Activated B cell treated with CpG ODN at 0.5 μM for 24 hours (primary cell): ENCODE measurements at places on chromosomes 3 and 15. TPM values are rescaled to one million over a fixed set of nuclear protein-coding genes. Genes with fewer than 3 reads are reported as not detected.

Gene FSIP1
- total RNA-seq, result 0.32 and 0.53 TPM in 2 replicates

Gene ISLR
- not detected in 2 replicates for total RNA-seq

Gene CKMT1A
- total RNA-seq, result not detected in 2 replicates

Gene DCBLD2
- 0.95 and 1.8 TPM in 2 replicates for total RNA-seq

- no peak for DNase-seq
Observed at GRCh38 chr3:183189641-183190040, 27.1 kb upstream of the LAMP3 start.

DNA sequence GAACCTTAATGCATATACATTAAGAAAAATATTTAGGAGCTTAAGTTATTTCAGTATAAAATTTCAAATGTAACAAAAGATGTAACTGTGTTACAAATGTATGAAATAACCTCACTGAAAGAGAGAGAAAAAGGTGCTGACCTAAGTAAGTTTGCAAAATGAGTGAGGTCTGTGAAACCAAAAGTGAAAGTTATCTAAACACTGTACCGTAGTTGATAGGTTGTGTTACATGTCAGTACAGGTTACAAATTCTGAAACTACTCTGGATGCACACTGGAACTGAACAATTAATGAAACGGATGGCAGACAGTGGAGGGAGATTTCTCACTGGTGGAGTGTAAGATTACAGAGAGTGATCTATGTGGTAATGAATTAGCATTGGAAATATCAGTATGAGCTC lies 420.7 kb downstream of the ZNF385D start:
- DNase-seq, result no peak

DNA sequence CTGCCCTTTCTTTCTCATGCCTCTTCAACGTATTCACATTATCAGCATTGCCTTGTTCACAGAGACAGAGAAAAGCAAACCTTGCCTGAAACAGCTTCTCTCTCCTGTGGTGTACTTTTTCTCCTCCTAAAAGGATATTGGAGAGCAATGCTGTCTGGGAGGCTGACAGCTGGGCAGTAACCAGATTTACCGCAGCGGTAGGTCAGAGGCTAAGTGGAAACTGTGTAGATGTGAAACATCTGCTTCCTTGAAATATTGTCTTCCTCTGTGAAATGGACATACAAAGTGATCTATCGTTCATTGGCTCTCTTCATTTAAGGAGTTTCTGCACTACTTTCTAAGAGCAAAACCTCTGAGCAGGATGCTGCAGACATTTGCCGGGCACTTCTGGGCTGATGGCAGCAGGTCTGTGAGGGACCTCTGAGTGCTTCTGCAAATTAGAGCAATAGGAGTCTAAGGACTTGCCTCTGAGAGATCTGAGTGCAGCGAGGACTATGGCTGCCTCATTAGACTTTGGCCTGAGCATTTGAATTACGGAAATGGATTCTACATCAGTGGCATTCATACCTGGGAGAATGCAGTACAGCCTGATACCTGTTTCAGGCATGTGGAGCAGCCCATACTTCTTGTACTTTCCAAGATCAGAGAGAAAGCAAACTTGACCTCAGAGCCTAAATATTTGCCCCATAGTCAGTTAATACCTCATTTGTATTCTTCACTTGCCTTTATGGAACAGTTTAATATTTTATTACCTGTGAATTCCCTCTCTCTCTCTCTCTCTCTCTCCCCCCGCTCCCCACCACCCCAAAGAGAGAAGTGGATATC lies 260.5 kb upstream of the TPRG1 start:
- no peak for DNase-seq

DNA sequence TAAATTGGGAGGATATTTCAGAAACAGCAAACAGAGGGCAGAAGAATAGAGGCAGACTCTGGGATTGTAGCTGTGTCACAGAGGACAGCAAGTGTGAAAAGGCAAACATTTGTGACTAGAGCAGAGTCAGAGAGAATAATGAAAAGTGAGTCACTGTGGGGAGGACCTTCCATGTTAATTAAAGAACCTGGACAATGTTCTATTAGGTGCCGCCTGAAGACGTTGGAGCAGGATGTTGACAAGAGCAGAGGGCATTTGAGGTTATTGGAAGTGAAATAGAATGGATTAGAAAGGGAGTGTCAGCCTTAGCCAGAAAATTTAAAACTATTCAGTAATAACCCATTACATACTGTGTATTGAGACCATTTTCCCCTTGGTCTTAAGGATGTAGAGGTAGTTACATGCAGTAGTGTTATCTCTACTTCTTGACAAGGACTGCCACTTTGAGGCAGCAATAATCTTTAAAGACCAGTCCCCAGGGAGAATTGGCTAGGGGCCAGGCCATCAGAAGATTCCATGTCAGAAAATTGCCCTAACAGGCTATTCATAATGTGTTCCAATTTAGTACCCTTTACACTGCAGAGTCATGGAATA lies 5.8 kb downstream of the ACKR2 start:
- no peak for DNase-seq

DNA sequence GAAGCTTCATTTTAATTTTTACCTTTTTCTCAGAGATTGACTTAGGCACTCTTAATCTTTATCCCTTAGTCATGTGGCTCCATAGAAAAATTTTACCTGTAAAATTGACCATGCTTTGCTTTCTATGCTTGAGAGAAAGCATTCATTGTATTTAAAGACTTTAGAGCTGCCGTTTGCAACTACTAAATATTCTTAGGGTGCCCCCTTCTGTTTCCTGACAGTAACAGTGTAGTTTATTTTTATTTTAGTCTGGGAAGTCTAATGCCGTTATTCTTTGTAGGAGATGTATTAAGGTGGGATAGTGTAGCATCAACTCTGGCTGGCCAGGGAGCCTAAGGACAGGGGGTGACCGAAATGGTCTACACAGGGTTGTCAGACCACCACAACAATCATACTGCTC lies 84.5 kb upstream of the SYNPR start:
- no peak for DNase-seq

Gene PXK
- total RNA-seq, result 70.3 and 81.3 TPM in 2 replicates

Gene ALDH1A3
- not detected in 2 replicates for total RNA-seq

GRCh38 chr3:175585898-175586297 lies 726.8 kb downstream of the NAALADL2 start:
- DNase-seq, result no peak

- DNase-seq, result no peak
Observed at GRCh38 chr3:71896751-71897150, 111.8 kb upstream of the PROK2 start.

- no peak for DNase-seq
Observed at GRCh38 chr3:60081381-60082095, 1031.7 kb upstream of the CFAP20DC start.

Gene SAMMSON
- not detected in 2 replicates for total RNA-seq

DNA sequence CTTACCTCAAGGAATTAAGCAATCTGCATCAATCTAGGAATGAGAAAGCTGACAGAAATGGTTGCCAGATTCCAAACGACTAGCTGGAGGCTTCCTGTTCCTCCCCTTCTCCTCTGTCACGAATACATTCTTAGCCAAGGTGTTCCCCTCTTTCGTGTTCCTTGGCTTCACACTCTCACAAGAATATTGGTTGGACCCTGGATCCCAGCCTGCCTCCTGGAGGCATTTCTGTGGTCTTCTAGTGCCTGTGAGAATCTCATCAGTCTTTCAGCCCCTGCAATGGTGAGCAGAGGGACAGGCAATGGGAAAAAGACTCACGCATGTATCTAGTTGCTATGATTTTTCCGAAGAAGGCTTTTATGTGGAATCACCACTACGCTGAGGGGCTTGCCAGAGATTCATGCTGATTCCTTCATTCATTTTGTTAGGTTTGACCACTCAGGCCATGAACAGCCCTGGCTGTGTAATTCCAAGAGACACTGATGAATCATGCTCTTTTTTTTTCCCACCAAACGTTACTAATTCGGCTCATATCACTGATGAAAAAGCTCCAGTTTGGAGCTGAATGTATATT lies 1.6 kb upstream of the P3H2 start:
- no peak for DNase-seq

DNA sequence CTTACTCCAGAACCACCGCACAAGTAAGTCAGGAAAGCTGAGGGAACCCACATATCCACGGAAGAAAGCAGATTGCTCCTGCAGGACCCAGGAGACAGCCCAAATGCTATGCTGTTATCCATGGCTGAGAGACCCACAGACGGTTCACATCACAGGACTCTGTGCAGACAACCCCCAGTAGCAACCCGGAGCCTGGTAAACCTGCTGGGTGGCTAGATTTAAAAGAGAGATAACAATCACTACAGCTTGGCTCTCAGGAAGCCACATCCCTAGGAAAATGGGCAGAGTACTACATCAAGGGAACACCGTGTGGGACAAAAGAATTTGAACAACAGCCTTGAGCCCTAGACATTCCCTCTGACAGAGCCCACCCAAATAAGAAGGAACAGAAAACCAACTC lies 13.8 kb upstream of the TRIM42 start:
- no peak for DNase-seq

Gene CEP63
- 21.3 and 24.6 TPM in 2 replicates for total RNA-seq

GRCh38 chr3:191774485-191774884 lies 313.5 kb downstream of the PYDC2 start:
- no peak for DNase-seq

Gene CYP19A1
- total RNA-seq, result 0.07 TPM in 1 of 2 replicates, not detected in the other

Gene GOLGA6D
- not detected in 2 replicates for total RNA-seq

Gene BAHD1
- 27.5 and 28.4 TPM in 2 replicates for total RNA-seq

DNA sequence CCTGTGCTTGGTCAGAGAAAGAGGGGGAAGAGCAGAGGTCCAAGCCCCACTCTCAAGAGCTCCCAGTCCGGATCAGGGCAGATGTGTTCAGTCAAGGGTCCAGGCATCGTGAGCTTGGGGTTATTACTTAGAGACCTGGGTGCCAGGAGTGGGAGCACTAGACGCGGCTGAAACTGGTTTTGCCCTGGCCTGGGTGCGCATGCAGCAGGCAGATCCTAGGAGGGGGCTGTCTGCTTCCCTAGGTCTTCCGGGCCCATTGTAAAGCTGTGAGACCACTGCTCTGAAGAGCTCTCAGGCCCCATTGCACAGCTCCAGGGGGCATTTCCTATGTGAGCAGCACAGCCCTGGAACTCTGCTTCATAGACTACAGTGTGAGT lies 204.9 kb upstream of the LINGO1 start:
- no peak for DNase-seq

Gene SNAP23
- 111 and 123 TPM in 2 replicates for total RNA-seq

DNA sequence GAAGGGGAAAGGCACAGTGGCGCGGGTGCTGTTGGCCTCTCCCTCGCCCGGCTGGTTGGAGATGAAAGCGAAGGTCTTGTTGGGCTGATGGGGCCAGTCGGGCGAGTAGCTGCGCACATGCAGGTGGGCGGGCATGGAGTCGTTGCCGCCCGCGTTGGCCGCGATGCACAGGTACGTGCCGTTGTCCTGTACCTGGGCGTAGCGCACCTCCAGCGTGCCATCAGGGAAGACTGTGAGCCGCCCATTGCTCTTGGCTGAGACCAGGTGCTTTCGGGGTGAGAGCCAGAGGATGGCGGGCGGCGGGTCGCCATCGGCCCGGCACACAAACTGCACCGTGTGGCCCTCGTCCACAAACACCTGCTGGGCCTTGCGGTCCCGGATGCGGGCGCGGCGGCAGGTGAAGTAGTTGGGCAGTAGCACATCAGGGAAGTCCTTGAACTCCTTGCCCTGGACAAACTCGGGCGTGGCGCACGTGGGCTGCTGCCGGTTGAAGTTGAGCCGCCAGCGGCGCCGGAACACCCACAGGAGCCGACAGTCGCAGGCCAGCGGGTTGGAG lies 18.4 kb downstream of the LINGO1 start:
- no peak for DNase-seq

Gene RARRES1
- total RNA-seq, result not detected in 2 replicates

GRCh38 chr3:17322106-17322793 lies 420.2 kb downstream of the TBC1D5 start:
- no peak for DNase-seq
